ENCODE measurements at places on chromosomes 2 and 18.

GRCh38 chr18:78641689-78642231 is 337.9 kb upstream of the SALL3 start:
- DNase-seq, result no peak

- no peak for DNase-seq
These were observed 24.9 kb downstream of the PECR start for GRCh38 chr2:216056739-216057138.

- DNase-seq, result no peak
These were observed at the start of gene MALL for GRCh38 chr2:110115291-110116032. Gene MALL, minus strand, starts transcription at chr2:110115822. Its CDS starts 30 bp downstream, at chr2:110115792.

GRCh38 chr18:9137168-9138066 is 836 bp downstream of the ANKRD12 start:
- peak; percentile 70 for DNase-seq

DNA sequence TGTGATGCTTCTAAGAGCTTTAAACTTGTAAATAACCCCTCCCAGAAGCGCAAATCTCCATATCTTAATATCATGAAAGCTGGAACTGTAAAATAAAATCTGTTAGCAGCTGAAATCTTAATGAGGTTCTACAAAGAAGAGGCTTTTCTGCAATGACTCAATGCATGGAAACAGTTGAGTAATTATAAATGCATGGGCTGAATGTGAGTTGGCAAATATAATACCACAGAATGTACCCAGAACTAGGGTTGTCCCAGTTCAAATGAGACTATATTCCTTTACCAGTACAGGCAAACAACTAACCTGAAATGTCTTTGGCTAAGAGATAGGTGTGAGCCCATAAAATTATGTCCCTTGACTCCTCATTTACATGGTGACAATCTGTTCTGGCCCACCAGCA is 52.9 kb downstream of the SATB2 start:
- DNase-seq, result no peak

DNA sequence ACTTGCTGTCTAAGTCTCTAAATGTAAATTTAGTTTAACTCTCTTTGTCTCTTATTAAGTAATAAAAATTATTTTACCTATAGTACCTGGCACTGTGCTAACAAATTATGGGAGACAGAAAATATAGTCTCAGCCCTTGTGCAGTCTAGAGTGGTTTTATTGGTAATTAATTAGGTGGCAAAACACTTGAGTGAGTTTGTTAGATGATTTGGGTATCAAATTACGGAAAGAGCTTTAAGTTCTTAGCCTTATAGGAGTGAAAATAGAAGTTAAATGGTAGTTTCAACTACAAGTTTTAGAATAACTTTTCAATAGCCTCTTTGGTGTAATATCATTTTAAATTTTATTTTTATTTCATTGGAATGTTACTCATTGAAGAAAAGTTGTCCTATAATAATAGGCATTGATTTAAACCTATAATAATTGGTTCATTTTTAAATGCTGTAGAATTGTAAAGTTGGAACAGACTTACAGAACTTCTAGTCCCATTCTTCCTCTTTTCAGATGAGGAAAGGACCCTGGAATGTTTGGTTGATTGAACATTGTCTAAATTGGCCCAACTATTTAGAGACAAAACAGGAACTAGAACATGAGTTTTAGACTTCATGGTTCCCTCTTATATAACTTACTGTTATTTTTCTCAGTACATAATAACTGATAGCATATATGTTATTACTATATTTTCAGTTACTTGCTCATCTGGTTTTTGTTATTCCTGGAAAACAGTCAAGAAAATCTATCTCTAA is 10.2 kb upstream of the HTR2B start:
- DNase-seq, result no peak

- DNase-seq, result no peak
These were observed 270.5 kb upstream of the NCKAP5 start for GRCh38 chr2:133838642-133839365.

- no peak for DNase-seq
These were observed 290.8 kb upstream of the MYT1L start for GRCh38 chr2:2621855-2622254.

GRCh38 chr2:20526708-20527107 is 79.8 kb downstream of the RHOB start:
- no peak for DNase-seq

DNA sequence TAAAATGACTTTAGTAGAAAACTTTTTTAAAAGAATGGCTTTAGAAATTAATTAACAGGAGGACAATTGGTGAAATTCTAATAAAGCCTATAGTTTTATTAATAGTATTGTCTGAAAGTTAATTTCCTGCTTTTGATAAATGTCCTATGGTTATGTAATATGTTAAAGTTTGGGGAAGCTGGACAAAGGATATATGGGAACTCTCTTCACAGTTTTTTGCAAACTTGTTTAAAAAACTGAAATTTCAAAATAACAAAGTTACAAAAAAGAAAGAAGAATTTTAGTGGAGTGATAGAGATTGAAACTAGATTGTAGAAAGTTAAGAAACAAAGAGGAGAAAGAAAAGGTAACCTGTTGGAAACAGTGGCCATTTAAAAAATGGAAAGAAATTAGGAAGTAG is 67.3 kb downstream of the SEMA4F start:
- no peak for DNase-seq

GRCh38 chr2:175180701-175181103 is 808 bp downstream of the ATP5MC3 start:
- DNase-seq, result peak; percentile 55

DNA sequence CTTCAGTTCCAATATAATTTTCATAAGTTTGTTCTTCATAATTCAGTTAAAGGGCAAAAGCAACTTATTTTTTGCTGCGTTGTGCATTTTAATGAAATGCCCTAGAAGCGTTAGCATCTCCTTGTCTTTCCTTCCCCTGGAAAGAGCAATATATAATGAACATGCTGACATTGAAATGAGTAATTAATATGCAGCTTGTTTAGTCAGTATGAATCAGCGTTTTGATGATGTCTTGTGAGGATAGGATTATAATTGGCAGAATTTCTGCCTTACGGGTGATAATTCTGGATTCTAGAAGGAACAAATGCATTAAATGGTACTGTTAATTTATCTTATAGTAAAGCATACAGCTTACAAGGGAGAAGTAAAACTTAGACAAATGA is 152.3 kb upstream of the MMADHC start:
- no peak for DNase-seq

DNA sequence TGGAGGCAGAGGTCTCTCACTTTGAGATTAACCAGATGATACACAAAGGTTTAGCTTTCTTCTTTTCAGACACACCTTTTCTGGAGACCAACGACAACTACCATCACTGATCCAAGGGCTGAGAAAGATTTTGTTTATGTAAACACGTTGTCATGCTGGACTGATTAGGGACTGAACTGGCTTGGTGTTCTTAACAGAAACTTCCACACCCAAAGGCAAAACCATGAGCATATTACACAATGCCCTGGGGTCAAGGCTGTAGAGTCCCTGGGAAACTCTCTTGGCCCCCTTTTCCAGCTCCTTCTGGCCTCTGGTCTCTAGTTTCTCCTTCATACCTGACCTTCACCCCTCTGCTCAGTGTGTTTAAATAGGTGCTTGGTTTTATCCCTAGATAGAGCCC is 447.0 kb upstream of the TCF4 start:
- no peak for DNase-seq

- DNase-seq, result no peak
These were observed 10.2 kb downstream of the SIX3 start for GRCh38 chr2:44951714-44952113.

DNA sequence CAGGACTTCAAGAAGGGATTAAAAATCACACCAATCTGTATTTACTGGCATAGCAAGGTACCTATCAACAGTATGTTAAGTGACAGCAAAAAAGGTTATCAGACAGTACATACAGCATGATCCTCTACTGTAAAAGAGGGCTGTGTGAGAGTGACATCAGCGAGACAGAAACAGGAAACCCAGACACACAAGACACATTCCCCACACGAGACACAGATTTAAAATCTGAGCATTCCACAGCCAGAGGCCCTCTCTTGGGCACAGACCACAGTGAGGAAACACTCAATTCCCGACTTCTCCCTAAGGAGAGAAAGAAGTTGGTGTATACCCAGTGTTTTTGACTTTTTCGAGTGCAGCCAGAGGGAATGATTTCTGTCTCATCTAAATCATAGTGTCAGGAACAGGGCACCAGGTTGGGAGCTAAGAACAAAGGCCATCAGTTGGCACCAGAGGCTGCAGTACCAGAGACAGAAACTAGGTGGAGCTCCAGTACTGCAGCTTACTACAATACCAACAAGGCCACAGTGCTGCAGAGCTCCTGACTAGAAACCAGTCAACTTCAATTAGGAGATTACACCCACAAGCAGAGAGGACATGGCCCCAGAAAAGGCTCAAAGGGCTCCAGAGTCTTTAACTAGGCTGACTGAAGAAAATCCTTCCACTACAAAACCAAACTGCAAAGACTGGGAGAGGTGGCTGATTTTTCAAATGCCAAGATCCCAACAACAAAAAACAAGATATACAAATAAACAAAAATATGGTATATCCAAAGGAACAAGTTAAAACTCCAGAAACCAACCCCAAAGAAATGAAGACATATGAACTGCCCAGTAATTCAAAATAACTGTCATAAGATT is 41.0 kb downstream of the UNC50 start:
- peak; percentile 68 for DNase-seq

GRCh38 chr2:101415220-101415619 is 27.9 kb upstream of the CREG2 start:
- DNase-seq, result no peak

DNA sequence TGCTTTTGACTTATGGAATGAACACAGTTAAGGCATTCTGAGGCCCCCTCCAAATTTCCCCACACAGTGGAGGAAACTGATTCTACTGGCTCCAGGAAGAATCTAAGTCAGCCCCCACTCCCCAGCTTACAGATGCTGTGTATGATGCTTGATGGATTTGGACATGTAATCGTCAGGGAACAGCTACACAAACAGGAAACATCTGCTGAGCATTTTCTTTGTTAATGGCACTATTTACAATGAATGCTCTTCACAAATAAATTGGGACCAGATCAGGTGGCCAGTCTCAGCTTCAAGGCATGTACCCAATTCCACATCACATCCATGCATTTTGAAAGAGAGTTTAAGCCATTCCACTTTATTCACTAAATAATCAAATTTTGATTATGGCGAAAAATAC is 562.3 kb downstream of the SOX11 start:
- no peak for DNase-seq

- DNase-seq, result no peak
These were observed 582.4 kb downstream of the IRS1 start for GRCh38 chr2:226217191-226217590.

- DNase-seq, result no peak
These were observed 132.1 kb downstream of the NFATC1 start for GRCh38 chr18:79527656-79528315.

- no peak for DNase-seq
These were observed 61.6 kb downstream of the SCN9A start for GRCh38 chr2:166314022-166314759.

- no peak for DNase-seq
These were observed 279.5 kb upstream of the PKDCC start for GRCh38 chr2:41768310-41768709.

- no peak for DNase-seq
These were observed 118.1 kb upstream of the ITGB6 start for GRCh38 chr2:160318218-160318617.

- DNase-seq, result no peak
These were observed 5.8 kb upstream of the TLK1 start for GRCh38 chr2:171166328-171166983.

GRCh38 chr2:207143215-207144172 is 22.3 kb downstream of the KLF7 start:
- DNase-seq, result peak; percentile 62

GRCh38 chr2:20504174-20504573 is 57.3 kb downstream of the RHOB start:
- no peak for DNase-seq

- no peak for DNase-seq
These were observed 386.6 kb upstream of the SPRED2 start for GRCh38 chr2:65818873-65819451.

GRCh38 chr2:50995610-50996009 is 36.3 kb downstream of the NRXN1 start:
- DNase-seq, result no peak

DNA sequence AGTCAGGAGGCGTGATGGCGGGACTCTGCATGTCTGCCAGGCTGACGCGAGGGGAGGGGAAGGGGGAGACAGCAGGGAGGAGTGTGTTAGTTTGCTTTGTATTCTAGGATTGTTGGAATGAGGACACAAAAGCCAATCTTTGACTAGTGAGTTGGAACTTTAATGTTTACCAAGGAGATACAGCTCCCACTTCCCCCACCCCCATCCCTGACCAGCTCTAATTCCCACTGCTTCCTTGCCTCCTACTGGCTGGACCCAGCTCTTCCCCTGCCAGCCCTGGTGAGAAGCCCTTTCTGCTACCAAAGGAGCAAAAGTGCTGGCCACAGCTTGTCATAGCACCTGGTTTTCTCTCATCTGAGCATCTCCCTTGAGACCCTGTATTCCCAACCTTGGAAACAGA is 84.5 kb downstream of the CELF4 start:
- DNase-seq, result no peak

GRCh38 chr2:64711252-64711800 is 57.6 kb upstream of the SERTAD2 start:
- DNase-seq, result no peak

DNA sequence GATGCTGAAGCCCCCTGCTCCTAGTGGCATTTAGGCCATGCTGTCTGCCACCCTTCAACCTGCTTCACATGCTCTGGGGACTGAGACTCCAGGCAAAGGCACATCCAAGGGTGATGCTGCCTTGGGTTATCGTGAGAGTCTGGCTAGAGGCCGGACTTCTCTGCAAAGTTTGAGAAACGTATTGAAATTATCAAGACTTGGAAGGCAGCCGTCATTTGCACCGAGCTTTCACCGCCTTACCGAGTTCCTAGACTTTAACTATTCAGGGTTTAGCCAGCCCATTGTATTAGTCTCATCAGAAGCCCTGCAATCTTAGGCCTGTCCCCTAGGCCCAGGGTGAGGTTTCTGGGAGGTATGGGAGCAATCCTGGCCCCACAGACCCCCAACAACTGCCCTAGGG is 34.0 kb downstream of the RDH14 start:
- no peak for DNase-seq

- no peak for DNase-seq
These were observed 8.2 kb downstream of the TTC32 start for GRCh38 chr2:19893520-19894133.

DNA sequence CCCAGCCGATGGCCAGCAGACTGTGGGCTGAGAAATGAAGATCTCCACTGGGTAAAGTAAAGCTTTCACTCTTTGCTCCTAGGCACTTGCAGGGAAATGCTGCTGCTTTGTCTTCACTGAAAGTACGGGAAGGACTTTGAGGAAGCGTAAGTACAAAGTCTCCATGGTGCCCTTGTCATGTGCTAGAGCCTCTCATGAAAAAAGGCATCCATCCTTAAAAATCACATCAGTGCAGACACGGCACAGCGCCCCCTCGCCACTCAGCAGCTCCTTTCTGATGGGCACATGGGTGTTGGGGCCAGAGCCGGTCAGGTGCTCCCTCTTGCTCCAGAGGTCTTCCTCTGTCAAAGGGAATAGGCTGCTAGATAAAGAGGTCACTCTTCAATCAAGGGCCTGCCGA is 109.0 kb upstream of the STPG4 start:
- no peak for DNase-seq

- no peak for DNase-seq
These were observed 37.4 kb downstream of the ZNF236 start for GRCh38 chr18:76859474-76860339.

- no peak for DNase-seq
These were observed 63.1 kb downstream of the MARCO start for GRCh38 chr2:119005051-119005450.

Measured in stimulated activated CD4-positive, alpha-beta T cell treated with anti-CD3 and anti-CD28 coated beads, Interleukin-4, amount 100 ng/mL, for 1 hour (primary cell).